ENCODE measurements at places on chromosomes 13 and 19. TPM values are rescaled to one million over a fixed set of nuclear protein-coding genes. Genes with fewer than 3 reads are reported as not detected.
A peak's percentile ranks its signal among the peaks of the same experiment; 100 is the strongest.

The CDC37 gene
- 236 TPM for total RNA-seq

The ZNF480 gene
- 3.2 TPM for total RNA-seq

DNA sequence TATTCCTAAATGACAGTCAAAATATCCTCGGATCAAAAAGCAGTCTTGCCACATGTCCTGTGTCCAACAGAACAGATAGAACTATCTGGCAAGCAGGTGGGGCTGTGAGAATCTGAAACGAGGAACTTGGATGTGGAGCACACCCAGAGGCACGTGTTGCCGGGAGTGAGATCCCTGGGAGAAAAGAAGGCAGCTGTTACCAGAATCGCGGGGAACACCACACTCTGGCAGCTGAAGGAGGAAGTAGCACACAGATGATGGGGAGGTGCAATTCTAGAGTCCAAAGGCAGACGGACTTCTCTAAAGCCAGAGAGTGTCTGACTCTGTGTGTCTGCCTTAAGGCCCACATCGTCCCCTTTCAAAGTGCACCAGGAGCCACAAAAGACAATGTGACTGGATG is 22.3 kb downstream of the SLC7A1 start:
- H3K27me3 ChIP-seq = no peaks in the 10 kb centered on the region
- no peak overlapping the region for H3K27ac ChIP-seq
- peaks cover 40% of the 10 kb centered on the region for H3K4me1 ChIP-seq
- H3K36me3 ChIP-seq = peaks cover 44% of the 10 kb centered on the region
- DNase-seq = no peak

The PIK3R2 gene
- 15.0 TPM for total RNA-seq

DNA sequence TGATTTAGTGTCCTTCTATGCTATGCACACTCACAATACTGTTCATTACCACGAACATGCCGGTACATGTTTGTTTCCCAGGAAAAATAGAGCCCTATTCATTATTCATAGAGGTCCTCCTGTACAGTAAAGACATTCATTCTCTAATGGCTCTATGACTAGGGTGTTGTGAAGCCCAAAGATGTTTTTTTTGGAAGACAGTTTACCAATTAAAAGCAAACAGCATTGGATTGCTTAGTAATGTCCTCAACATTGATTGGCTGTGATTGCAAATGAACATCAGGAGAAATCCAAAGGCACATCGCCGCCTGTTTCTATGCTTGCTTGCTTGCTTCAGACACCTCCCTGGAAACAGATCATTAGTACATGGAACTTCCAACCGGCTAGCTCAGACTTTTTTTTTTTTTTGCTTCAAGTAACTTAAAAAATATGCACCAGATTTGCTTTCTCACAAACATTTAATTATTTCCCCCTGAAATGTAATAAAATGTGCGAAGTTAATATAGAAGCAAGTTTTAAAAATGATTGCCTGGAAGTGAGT is 8.8 kb upstream of the GPC6 start:
- H3K4me3 ChIP-seq = no peak overlapping the region
- no peaks in the 10 kb centered on the region for H3K36me3 ChIP-seq
- no peak for DNase-seq
- H3K27ac ChIP-seq = no peak overlapping the region

- H3K4me1 ChIP-seq = peaks cover 32% of the 10 kb centered on the region
- no peaks in the 10 kb centered on the region for H3K27me3 ChIP-seq
- no peak overlapping the region for H3K4me3 ChIP-seq
- no peak for DNase-seq
- peaks cover 36% of the 10 kb centered on the region for H3K36me3 ChIP-seq
- peak overlapping the region; percentile 73 for H3K27ac ChIP-seq
These were observed 35.5 kb downstream of the TMED1 start for GRCh38 chr19:10800488-10800887.
